ENCODE measurements at places on chromosomes 5 and 9.

GRCh38 chr9:2663461-2664173, 42.0 kb downstream of the VLDLR start:
- no peak for DNase-seq

DNA sequence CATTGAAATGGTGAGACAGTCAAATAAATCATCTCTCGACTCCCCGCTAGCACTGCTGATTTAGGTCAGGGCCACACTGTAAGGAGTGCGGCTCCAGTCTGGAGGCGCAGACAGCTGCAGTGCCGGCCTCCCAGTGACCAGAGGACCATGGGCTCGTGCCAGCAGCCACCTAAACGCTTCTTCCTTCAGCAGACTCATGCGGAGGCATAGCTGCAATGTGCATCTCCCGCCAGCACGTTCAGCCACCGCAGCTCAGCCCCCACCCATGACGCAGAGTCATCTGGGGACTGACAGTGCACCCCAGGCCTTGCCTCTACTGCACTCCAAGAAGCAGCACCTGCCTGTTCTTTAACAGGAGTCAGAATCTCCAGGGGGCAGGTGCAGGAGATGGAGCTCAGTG, 13.6 kb upstream of the MAPK9 start:
- no peak for DNase-seq

DNA sequence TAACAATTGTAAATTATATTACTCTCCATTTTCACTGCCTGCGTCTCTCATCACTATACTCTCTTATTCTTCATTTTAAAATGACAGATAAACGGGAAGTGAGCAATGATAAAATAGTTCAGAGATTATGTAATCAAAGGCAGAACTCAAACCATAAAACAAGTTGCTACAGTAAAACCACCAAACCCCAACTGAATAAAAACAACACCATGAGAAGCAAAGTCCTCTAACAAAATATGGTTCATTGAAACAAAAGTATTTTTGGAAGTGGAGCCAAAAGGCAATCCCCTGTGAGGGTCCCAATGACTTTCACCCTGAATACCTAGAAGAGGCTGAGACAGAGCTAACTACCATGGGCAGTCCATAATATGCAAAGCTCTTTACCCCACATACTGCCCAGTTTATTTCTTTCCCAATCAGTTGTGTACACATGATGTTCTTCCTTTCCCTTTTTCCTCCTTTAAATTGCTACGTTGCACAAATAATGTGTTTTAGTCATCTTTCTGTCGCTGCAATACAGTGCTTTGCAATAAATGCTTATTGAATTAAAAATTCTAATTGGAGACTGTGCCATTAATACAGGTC, 64.0 kb upstream of the PTGER4 start:
- DNase-seq, result no peak

DNA sequence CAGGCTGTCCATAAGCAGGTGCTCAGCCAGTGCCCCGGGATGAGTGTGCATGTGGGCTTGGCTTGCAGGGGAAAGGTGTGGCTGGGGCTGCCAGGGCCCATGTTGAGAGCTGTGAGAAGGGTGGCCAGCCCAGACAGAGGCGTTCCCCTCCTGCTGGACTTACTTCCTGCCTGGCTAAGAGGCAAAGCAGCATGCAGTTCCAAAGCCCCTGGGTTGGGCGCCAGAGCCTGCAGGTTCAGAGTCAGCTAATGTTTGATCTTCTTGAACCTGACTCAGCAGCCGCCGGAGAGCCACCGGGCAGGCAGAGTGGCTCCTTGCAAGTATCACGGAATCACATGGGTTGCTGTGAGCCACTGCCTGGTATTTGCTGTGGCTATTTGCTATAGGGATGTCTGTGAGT, 168.4 kb upstream of the MAP1B start:
- DNase-seq, result no peak

- DNase-seq, result no peak
Observed at GRCh38 chr5:137085206-137085605, 413.9 kb downstream of the SPOCK1 start.

DNA sequence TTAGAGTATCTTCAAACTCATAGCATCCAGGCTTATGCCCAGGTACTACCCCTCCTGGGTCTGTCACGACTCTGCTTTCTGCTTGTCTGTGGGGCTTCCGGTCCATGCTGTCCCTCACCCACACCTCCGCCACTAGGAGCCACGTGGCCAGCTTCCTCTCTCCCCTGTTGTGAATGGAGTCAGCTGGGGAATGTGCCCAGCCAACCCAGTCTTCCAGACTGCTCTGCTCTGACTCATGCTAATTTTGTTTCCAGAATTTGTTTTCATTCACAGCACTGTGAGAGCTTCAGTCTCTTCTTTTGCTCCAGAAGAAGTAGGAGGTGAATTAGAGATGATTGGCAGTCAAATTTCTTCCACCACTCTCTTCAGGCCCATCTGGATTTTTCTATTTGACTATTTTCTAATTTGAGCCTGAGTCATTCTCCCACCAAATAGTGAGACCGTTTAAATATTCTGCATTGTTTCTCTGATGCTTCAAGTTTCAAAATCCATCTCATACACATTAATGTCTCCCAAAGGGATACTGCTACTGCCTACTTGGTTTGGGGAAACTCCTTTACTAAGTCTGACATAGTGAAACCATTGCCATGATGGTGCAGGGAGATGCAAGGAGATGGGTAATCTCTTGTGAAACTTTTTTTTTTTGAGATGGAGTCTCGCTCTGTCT, 424.1 kb upstream of the KIF2A start:
- DNase-seq, result no peak

GRCh38 chr5:118548761-118549720, 439.3 kb downstream of the DTWD2 start:
- DNase-seq, result no peak

- DNase-seq, result no peak
Observed at GRCh38 chr9:26081847-26082246, 403.6 kb upstream of the TUSC1 start.

- DNase-seq, result peak; percentile 26
Observed at GRCh38 chr5:157828944-157829639, 29.9 kb downstream of the CLINT1 start.

DNA sequence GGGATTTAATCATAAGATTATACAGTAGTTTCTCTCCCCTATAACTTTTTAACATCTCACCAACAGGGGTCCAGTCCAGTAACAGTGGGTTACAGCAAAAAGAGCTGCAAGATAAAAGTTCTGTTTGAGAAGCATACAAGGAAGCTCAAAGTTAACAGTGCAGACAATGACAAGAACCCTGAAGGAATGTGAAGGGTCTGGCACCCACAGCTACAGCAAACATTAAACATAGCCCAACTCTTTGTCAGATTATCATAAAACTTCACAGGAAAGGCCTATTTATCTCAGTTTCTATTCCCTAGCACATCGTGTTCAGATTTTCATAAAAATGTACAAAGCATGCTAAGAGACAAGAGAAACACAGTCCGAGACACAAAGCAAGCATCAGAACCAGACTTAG, 309.4 kb downstream of the DIRAS2 start:
- no peak for DNase-seq

- no peak for DNase-seq
Observed at GRCh38 chr5:76576996-76577395, 46.2 kb downstream of the F2RL2 start.

GRCh38 chr5:152170350-152170749, 234.7 kb downstream of the NMUR2 start:
- no peak for DNase-seq

- no peak for DNase-seq
Observed at GRCh38 chr5:139181322-139181730, 16.8 kb downstream of the SIL1 start.

GRCh38 chr5:56191656-56192055, 41.5 kb downstream of the ANKRD55 start:
- DNase-seq, result no peak

GRCh38 chr9:27377811-27378456, 81.0 kb upstream of the EQTN start:
- DNase-seq, result no peak

DNA sequence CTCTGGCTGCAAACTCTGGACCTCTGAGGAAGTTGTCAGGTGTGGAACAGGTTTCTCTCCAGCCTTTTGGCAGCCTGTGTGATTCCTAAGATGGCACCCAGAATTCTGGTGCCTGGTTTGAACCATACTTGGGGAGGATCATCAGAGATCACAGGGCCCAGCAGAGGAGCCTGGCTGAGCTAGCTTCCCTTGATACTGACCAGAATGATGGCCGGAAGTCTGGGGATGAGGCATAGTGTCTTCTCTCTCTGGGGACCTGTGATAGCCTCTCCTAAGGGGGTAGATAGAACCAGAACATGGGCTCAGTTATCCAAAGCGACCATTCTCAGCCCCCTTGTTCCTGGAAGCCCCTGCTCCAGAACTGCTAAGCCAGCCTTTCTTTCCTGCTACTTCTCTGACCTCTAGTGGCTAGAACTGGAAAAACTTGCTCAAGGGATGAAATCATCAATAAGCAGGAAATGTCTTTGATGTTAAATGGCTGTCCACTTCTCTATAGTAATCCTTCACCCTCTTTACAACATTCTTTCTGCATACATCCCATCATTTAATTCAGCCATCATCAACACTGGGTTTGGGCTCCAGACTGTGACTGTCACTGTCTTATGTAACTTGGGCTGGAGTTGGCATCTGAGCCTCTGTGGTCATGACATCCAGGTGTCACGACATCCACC, 55.1 kb downstream of the C9orf152 start:
- DNase-seq, result peak; percentile 61

DNA sequence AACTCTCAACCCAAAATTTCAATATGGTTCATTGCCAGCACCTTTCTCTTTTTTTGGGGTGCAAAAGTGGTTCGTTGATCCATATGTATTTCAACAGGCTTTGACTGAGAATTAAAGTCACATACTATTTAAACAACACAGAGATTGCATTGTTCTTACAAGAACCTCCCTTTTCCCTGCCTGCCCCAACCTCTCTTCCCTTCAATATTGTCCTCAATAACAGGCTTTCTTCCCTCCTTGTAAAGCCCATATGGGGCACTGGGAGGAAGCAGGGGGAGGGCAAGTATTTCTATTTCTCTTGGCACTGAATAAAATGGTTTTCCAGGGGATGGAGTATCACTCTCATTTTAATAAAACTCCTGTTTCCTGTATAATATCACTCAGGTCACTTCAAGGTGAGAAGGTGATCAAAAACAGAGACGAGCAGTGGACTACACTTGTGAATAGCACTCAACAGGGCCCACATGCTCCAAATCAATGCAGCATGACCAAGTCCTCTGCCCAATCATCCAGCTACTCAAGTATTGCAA, 65.1 kb downstream of the EFNA5 start:
- no peak for DNase-seq

GRCh38 chr5:83430130-83431010, 41.2 kb upstream of the VCAN start:
- DNase-seq, result peak; percentile 74

DNA sequence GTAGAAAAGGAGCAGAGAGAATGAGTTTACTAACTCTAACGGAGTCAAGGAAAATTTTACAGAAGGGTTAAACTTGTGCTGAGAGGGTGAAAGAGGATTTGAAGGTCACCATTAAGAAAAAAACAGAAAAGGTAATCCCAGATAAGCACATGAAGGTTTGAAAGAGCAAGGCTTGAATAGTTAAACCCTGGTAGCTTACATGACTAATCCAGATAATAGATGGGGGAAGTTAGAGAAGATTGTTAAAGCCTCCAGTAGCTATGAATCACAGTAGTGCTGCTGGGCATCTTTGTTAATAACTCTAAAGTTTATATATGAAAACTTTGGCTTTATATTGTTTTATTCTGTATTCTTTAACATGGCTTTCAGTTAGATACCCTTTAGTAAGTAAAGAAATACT, 354.5 kb upstream of the FTMT start:
- no peak for DNase-seq

All from endothelial cell (in vitro differentiated cells).